Right cardiac atrium (tissue), 5 donors: ENCODE measurements at places on chromosomes 2 and 18. TPM values are rescaled to one million over a fixed set of nuclear protein-coding genes. Genes with fewer than 3 reads are reported as not detected.

CWC22 gene
- 14.2 TPM for total RNA-seq

CELF4 gene
- 1.4 TPM for total RNA-seq

CNGA3 gene
- total RNA-seq = not detected

RAB6C gene
- total RNA-seq = not detected

REG3A gene
- not detected for total RNA-seq

SCTR gene
- total RNA-seq = 0.38 TPM

C2orf72 gene
- 0.42 TPM for total RNA-seq

ABHD1 gene
- 2.3 TPM for total RNA-seq

GTF2A1L gene
- 0.79 TPM for total RNA-seq

COLEC11 gene
- 25.1 TPM for total RNA-seq

ALK gene
- 0.14 TPM for total RNA-seq

CDH19 gene
- total RNA-seq = 27.5 TPM

SMYD1 gene
- total RNA-seq = 198 TPM

RFX8 gene
- 0.71 TPM for total RNA-seq

TSPYL6 gene
- not detected for total RNA-seq

CCDC85A gene
- 1.7 TPM for total RNA-seq

TFPI gene
- total RNA-seq = 42.7 TPM

NDC80 gene
- 1.1 TPM for total RNA-seq

TEX44 gene
- not detected for total RNA-seq

MROH2A gene
- not detected for total RNA-seq

FRZB gene
- 7.1 TPM for total RNA-seq

C18orf54 gene
- total RNA-seq = 0.53 TPM

SCN7A gene
- 20.7 TPM for total RNA-seq

DNAH7 gene
- total RNA-seq = 0.35 TPM

DYNAP gene
- total RNA-seq = not detected
